ENCODE measurements at places on chromosomes 16 and 17. TPM values are rescaled to one million over a fixed set of nuclear protein-coding genes. Genes with fewer than 3 reads are reported as not detected.

CTRL gene
- 1.4 TPM for total RNA-seq

- H3K36me3 ChIP-seq = peaks cover 51% of the 10 kb centered on the region
- no peaks in the 10 kb centered on the region for H3K27me3 ChIP-seq
- no peak for DNase-seq
- peak overlapping the region; percentile 50 for H3K27ac ChIP-seq
Measured at GRCh38 chr17:4179071-4179470, 36.1 kb downstream of the CYB5D2 start.

AATK gene
- total RNA-seq = 15.2 TPM

DNA sequence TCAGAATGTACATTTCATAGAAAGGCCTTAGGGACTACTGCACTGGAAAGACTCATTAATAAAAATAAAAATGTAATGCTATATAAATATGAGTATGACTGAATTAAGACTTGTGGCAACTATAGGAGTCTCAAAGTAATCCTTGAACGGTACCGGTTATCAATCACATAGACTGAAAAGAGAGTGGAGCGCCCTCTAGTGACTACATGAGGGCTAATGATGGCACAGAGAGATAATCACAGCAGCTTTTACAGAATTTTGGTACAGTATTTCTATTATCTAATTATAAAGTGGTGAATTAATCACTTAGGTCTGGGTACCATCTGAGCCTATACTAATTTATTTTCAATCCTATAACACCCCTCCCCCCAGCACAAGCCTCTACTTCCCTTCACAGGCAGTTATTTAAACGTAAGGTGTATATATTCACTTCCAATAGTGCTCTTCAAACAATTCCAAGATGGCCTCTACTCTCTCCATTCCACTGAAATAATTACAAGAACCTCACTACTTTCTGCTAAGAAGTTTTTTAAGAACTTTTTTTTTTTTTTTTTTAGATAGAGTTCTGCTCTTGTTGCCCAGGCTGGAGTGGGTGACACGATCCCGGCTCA, 40.7 kb upstream of the ANKFY1 start:
- H3K4me3 ChIP-seq = no peak overlapping the region
- no peak overlapping the region for H3K27ac ChIP-seq
- H3K27me3 ChIP-seq = no peaks in the 10 kb centered on the region
- no peak for DNase-seq

- H3K36me3 ChIP-seq = no peaks in the 10 kb centered on the region
- H3K27ac ChIP-seq = no peak overlapping the region
- no peak for DNase-seq
Measured at GRCh38 chr17:69223809-69224208, 4.8 kb downstream of the ABCA10 start.

Measured in mesothelial cell of epicardium (in vitro differentiated cells).